Esophagus squamous epithelium (tissue), 5 donors: ENCODE measurements at places on chromosomes 13 and 19.

- DNase-seq: no peak
Observed at GRCh38 chr19:30886222-30886621, 463.0 kb downstream of the TSHZ3 start.

GRCh38 chr13:24877531-24877930 is 113.6 kb downstream of the RNF17 start:
- no peak for DNase-seq

DNA sequence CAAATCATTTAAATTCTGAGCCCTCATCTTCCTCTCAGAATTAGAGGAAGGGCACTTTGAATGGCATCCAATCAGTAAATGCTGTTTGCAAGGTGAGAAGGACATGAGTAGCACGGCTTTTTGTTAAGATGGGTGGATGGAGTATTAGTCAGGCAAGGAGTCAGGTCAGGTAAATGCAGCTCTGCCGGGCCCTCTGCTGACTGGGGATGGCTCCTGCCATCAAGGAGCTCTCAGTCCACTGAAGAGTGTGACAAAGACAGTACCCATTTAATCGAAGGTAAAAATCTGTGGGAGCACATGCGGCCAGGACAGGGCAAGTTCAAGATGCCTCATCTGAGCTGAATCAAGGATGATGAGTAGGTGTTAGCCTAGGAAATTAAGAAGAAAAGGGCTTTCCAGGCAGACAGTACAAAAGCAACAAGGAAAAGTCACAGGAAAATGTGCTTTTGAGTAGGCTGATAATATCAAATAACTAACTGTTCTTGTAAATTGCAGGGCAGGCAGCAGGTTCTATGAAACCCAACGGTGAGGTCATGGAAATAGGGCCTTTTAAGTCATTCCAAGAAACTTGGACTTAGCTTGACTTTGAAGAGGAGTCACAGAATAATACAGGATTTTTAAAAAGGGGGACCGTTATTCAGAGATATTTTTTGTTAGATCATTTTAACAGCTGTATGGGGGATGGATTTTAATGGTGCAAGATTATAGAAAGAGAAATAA is 670.5 kb upstream of the ARGLU1 start:
- no peak for DNase-seq

- no peak for DNase-seq
Observed at GRCh38 chr19:56174086-56174485, 1.7 kb upstream of the GALP start.

- no peak for DNase-seq
Observed at GRCh38 chr19:56834564-56835375, 5.8 kb downstream of the PEG3 start.

DNA sequence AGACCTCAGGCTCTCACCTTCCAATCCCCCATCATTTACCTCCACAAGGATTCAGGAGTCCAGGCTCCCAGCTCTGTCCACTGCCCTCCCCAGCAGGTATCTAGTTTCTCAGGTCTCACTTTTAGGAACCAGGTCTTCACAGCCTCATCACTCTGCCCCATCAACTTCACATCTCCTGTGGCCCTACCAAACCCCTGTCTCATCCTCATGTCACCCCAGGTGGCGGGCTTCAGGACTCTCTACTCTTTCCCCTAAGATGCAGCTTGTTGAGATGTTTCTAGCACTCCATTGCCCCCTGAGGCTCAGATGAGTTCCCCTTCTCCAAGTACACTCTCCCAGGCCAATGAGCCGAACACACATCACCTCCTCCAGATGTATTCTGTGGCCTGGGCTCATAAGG is 1.5 kb downstream of the PPFIA3 start:
- no peak for DNase-seq

GRCh38 chr19:29509456-29509855 is 16.3 kb upstream of the VSTM2B start:
- DNase-seq: no peak

DNA sequence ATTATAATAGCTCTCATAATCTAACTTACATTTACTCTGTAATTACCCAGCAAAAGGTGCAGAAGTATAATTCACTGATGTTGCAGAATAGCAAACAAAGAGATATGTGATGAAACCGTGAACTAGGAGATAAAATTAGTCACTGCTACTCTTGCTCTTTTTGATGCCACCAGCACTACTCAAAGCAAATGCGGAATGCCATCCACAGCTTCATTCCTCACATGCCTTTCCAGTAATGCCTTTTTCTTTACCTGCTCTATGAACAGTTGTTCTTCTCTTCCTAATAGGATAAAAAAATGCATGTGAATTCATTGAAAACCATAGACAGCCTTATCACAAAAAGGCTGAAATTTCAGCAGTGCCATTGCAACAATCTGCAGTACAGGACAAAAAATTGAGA is 1129.5 kb downstream of the DIAPH3 start:
- no peak for DNase-seq

DNA sequence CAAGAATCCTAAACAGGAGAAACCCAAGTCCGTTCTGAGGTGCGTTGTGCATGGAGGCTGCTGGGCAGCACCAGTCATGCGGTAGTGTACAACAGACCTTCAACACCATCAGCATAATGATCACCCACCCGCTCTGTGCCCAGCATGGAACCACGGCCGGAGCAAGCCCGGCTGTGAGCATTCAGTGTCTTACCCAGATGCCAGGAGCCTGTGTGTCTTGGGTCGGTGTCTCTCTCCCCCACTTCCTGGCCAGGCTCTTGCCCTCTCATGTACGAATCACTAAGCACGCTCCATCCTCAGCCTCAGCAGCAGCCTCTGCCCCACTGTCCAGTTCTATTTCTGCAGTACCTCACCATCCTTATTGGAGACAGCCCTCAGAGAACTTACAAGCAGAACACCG is 231.6 kb upstream of the IRS2 start:
- no peak for DNase-seq

DNA sequence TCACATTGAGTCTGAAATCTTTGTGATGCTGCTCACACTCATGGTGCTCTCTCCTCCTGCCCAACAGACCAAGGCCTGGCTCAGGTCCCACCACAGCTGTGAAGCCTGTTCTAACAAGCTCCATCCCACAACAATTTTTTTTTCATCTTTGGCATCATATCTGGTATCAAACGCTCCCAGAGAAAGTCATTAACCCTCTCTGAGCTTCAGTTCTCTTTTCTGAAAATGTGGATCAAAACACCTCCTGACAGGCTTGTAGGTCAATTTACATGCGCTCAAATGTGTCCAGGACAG is 224.4 kb downstream of the LACC1 start:
- no peak for DNase-seq

- DNase-seq: no peak
Observed at GRCh38 chr13:62035981-62036380, 620.3 kb upstream of the PCDH20 start.

DNA sequence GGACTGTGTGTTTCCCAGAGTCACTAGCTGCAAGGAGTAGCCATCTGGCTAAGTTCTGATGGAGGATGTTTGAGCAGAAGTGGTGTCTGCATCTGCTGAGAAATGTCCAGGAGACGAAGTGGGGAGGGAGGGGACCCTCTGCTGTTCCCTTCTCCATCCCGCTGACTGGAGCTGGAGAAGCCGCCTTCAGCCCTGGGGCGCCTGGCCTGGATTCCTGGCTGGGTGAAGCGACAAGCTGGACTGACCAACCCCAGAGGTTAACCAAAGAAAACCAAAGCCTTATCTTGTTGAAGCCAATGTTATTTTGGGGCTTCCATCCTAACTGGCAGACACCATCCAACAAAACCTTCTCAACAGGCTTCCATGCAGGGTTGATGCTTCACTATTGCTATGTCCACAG is 67.6 kb downstream of the SLC7A1 start:
- DNase-seq: no peak

- DNase-seq: no peak
Observed at GRCh38 chr13:111874981-111875380, 192.0 kb upstream of the SOX1 start.

DNA sequence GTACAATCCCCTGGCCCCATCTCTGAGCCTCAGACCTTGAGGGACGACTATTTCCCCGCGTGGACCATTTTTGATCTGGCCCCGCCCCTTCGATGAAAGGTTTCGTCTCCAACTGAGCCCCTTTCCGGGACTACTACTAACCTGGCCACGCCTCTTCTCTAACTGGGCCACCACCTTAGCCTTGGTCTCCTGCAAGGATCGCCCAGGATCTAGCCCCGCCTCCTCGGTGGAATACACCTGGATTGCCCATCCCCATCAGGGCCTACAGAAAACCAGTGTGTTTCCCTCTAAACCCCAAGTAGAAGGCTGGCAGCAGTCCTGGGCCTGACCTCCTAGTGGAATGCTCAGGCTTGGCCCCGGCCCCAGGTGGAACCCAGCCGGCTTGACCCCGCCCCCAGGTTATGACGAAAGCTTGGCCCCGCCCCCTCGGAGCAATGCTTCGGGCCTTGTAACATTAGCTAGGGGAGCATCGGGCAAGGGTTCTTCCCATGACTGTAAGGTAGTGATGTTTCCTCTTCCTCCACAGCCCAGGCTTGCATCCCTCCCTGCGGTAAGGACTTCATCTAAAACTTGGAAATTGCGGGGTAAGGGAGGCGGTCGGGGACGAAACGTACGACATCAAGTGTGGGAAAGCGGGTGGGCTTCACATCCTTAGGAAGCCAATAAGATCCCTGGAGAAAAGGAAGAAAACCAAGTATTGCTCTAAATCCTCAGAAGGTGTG is 9.1 kb downstream of the SPACA6 start:
- DNase-seq: no peak

- DNase-seq: no peak
Observed at GRCh38 chr13:80469105-80469852, 128.4 kb upstream of the SPRY2 start.

DNA sequence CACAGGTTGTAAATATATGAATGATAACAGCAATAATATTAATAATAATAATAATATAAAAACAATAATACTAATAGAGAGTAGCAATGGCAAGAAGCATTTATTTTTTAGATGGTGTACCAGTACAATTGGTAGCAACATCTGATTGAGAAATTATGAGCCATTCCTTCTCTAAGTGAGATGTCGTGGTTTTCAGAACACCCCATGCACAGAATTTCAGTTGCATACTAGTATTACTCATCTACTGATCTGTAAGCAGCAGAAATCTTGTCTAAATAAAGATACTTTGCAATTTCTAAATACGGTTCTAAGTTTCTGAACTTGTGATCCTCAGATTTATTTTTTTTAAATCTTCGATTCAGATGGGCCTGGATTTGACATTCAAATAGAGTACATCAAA is 788.0 kb upstream of the ATXN8OS start:
- DNase-seq: no peak

- DNase-seq: no peak
Observed at GRCh38 chr13:99467764-99468163, 33.5 kb upstream of the TM9SF2 start.

GRCh38 chr19:53112286-53112685 is 9.1 kb upstream of the ZNF160 start:
- no peak for DNase-seq

- DNase-seq: no peak
Observed at GRCh38 chr19:33460221-33460908, 61.2 kb downstream of the PEPD start.

- no peak for DNase-seq
Observed at GRCh38 chr13:52723181-52723580, 16.4 kb downstream of the CNMD start.
